ENCODE measurements at places on chromosomes 5 and 9.

DNA sequence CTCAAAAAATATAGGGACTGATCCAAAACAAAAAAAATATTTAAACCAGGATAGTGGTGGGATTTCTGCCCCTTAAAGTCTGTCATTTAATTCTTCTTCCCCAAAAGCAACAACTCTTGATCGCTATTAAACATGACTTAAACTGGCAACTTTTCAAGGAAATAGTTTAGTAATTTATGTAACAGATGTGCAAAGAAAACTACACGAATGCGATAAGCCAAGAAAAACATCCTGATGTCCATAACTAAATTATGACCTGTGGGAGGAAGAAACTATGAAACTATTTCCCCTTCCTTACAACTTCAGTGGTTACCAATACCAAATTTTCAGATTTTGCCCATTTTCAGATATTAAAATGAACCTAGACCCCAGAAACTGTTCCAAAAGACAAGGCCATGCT is 31.5 kb downstream of the CLINT1 start:
- peak; percentile 5 for DNase-seq

GRCh38 chr5:166909040-166909439 is 1382.4 kb upstream of the WWC1 start:
- DNase-seq, result no peak

GRCh38 chr5:127723571-127723970 is 20.4 kb downstream of the CCDC192 start:
- DNase-seq, result no peak

- DNase-seq, result no peak
Measured at GRCh38 chr5:110262749-110263148, 463.7 kb downstream of the TMEM232 start.

DNA sequence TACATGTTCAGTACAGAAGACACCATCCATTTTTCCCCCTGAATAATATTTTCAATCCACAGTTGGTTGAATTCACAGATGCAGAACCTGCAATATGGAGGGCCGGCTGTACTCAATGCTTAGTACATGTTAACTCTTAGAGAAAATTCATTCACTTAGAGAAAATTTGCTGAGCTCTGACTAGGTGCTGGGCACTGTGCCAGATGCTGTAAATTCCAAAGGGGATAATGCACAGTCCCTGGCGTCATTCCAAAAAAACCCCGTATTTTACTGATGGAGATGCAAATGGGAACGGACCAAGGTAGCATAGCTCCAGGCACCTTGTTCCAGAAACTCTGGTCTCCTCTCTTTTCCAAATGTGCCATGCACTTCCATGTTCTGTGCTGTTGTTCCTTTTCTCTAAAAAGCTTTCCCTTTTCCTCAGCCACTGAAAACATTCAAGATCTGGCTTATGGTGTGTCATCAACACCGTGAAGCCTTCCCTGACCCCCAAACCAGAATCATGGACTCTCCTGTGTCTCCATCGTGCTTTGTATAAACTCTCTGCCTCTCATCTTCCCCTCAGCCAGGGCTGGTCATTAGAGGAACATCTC is 55.7 kb upstream of the COL15A1 start:
- no peak for DNase-seq

GRCh38 chr5:115627295-115627865 is 1.5 kb upstream of the TMED7 start:
- DNase-seq, result peak; percentile 23

DNA sequence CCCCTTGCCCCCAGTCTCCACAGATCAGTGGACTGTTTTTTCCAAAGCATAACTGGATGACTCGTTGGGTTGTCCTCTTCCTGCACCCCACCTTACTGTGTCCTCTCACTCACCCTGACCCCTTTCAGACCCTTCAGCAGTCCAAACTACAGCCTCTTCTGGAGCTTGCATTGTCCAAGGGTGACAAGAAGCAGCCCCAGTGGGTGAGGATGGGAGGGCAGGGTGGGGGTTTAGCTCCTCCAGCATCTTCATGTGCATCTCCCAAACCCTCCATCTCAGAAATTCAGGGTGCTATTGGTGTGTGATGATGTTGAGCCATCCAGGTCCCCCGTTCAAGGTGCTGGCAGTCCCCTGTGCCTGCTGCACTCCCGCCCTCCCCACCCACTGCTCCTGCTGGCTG is 62.4 kb upstream of the COL15A1 start:
- DNase-seq, result no peak

- no peak for DNase-seq
Measured at GRCh38 chr9:132656299-132656698, 13.5 kb downstream of the DDX31 start.

All from erythroblast (primary cell).